ENCODE measurements at places on chromosomes 6 and 20.

DNA sequence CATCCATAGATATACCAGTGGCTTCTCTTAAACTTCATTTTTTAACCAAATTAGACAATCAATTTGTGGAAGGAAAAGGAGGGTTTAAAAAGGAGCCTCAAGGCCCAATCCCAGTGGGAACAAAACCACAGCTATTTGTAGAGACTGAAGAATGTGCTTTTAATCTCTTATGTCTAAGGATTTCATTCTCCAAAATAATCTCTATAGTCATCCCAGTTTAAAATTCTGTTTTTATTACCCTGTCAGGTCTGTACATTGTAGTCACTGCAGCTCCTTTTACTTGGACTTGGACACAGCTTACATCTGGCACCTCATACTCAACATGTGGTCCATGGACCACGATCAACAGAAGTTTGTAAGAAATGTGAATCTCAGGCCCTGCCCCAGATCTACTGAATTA, 152.1 kb upstream of the STMND1 start:
- no peak for DNase-seq

DNA sequence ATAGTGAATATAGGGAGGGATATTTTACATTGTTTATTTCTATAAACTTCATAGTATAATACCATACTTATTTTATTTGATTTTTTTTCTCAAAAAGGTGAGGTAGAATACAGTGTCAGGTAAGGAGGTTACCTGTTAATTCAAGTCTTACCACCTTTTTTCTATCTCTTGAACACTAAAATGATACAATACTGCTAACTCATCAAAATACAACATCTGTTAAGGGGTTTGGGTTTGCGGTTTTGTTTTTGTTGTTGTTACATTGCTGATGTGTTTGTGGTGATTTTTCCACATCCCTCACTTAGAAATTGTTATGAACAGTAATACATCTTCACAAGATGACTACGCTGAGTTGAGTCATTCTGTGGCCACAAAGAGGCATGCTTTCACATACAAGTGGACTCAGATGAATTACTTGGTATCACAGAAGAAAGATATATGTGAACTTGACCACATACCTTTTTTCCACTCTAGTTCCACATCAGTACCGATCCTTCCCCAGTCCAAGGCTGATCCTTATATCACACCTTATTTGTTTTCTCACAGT, 139.4 kb upstream of the ID4 start:
- no peak for DNase-seq

- no peak for DNase-seq
These were observed 904.5 kb upstream of the EPHA7 start for GRCh38 chr6:94323853-94324252.

- DNase-seq, result no peak
These were observed 17.4 kb upstream of the GTSF1L start for GRCh38 chr20:43744151-43744611.

DNA sequence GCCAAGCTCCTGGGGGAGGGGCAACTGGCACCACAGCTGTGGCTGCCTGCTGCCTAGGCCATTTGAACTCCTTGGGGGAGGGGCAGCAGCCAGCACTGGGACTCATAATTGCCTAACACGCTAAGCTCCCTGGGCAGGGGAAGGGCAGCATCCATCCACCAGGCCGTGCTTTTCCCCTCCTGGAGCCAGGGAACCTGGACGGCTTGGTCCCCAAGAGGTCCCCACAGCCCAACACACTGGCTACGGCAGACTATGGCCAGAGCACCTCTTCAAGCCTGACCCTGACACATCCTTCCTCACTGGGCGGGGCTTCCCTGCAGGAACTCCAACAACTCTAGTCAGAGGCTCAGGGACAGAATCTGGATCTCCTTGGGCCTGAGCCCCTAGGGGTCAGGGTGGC, 269.4 kb downstream of the RNF144B start:
- no peak for DNase-seq

DNA sequence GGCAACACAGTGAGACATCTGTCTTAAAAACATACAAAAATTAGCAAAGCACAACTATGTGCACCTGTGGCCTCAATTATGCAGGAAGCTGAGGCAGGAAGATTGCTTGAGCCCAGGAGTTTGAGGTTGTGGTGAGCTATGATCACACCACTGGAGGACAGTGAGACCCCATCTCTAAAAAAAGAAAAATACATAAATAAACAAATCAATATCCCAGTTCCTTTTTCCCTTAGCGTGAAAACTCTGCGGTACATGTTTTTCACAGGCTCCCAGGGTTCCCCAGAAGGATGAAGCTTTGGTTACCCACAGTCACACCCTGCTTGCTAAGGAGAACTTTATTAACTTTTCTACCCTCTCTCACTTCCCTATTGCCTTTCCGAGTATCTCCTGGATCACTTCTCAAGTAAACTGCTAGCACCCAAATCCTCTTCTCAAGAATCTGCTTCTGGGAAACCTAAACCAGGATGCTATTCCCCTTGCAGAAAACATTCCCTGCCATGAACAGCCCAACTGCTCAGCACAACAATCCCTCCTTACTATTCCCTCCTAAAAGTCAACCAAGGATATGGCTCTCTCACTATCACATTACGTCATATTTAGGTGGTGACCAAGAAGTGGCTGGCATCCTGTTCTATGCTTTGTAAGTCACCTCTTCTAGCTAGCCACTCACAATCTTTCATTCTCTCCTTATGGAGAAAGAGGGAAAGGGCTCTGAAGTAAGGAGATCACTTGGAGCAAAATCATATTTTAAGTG, 122.4 kb downstream of the IPCEF1 start:
- DNase-seq, result no peak

DNA sequence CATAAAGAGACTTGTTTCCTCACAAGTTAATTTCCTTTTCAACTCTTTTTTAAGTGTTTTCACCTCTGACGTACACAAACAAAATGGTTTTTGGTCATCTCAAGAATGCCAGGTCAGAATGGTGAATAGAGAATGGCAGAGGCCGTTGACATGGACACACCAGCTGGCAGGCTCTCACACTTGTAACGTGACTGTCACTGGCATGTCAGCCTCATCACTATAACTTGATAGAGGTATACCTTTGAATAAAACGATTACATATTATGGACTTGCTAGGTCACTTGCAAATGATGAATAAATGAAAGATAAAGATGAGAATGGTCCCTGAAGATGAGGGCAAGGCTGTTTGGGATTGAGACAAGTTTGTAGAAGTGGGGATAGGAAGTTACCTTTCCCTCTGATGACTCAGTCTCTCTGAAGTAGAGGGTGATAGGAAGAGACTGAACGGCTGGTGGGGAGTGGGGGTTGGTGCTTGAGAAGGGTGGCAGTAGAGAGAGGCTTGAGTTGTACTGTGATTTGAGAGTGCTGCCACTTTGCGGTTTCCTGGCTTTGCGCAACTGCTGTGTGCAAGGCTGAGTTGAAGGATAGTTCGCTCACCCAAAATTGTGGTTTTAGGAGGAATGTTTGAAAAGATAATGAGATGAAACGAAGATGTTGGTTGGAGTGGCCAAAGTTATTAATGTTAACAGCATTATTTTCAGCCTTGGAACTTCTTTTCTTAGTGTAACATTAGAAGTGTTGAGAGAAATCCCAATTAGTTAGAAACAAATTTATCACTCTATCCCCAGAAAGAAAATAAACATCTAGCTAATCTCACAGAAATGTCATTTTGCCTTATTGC, 30.3 kb downstream of the TBPL1 start:
- no peak for DNase-seq

DNA sequence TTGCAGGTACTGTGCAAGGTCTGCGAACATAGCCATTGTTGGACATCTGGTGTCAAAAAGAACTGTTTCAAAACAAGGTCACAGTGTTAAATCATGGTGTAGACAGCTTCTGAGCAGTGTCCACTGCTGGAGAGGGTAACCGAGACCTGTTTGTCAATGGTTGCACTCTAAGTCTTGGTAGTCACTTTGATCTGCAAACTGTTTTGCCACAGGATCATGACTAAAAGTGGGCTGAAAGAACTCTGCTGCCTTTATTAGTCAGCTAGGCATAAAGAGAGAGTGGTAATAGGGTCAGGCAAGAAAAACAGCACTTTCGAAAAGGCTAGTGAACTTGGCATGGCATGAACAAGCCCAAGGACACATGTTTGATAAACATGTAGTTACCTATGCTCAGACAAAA, 552.3 kb upstream of the CITED2 start:
- DNase-seq, result no peak

- DNase-seq, result no peak
These were observed 16.9 kb upstream of the APMAP start for GRCh38 chr20:25009218-25010145.

DNA sequence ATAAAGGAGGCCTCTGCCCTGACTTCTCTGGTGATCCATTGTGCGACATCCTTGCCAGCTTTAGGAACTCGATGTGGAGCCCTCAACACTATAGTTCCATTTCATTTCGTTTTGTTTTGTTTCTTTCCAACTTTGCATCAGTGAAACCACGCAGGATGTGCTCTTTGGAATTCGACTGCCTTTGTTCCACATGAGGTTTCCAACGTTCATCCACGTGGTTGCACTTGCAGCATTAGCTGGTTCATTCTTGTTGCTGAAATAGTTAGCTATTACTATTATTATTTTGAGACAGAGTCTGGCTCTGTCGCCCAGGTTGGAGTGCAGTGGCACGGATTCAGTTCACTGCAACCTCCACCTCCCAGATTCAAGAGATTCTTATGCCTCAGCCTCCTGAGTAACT, 61.3 kb upstream of the ZNFX1 start:
- no peak for DNase-seq

DNA sequence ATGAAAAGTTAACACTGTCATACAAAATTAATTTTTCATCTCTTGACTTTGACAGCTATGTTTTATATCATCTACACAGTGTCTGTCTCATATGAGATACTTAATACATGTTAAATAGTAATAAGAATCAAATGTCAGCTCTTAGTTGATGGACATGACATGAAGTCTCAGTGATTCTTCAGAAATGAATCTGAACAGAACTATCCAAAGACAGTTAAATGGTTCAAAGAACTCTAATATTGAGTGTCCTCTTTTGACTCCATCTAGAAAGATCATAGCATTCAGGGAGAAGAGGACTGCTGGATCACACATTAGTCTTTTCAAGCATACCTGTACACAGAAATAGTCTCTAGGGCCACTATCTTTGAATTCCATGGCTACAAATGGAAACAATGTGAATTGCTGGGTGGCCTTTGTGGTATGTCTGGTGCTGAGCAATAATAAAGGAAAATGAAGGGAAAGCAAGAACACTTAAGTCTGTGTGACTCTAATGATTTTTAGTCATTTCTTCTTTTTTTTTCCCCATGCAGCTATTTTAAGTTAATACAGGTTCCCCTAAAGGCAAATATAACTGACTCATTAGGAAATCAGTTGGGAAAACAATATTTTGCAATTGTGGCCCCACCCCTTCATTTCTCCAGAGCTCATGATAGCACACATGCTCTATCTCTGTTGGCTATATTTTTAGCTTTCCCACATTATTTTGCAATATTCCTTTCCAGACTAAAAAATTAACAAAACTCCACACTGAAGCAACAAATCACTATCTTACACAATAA, 367.5 kb downstream of the GRIK2 start:
- DNase-seq, result no peak

DNA sequence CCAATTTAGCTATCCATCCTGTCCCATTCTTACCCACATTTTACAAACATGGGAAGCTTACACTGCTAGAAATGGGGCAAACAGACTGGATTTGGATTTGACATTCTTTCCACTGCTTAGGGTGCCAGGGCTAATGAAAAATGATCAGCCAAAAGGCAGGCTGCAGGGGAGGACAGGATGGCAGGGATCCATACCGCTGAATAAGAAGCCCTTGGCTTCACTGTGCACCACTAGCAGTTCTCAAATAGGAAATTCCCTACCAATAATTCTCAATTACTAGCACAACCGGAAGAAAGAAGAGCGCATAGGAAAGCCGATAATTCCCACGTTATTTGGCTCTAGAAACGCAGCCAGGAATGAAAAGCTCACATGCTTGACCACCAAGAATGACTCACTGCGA, 73.1 kb downstream of the NDUFAF5 start:
- no peak for DNase-seq

- no peak for DNase-seq
These were observed 205.2 kb upstream of the CEP162 start for GRCh38 chr6:84432619-84433018.

GRCh38 chr6:139779988-139780774, 405.7 kb upstream of the CITED2 start:
- no peak for DNase-seq

DNA sequence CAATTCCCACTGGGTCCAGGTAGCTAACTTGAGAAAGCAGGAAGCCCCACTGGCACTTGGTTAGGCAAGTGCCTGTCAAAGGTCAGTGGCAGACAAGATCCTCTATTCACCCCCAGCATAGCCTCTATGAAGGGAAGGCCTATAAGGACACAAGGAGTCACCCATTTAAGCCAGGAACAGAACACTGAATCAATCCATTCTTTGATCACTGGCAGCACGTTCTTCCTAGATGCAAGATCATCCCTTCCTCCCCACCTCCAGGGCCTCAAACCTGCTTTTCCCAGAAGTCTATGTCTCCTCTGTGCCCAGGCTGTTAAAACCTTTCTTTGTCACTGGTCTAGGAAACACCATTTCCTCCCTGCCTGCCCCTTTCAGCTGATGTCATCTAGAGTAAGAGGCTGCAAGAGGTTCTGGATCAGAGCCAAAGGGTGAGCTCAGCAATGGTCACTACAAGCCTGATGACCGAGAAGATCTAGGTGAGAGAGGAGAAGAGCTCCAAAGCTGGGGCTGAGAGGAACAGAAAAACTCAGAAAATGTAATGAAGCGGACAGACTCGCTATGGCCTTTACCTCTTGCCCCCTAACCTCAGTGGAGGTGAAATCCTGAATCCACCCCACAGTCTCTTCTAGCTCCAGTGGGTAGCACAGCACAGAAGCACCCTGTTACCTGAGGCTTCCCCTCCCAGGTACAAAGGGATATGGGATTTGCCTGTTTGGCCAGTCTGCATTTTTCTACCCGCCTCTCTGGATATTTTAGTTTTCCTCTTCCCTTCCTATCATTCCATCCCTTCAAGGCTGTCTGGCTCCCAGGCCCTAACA, 1.8 kb downstream of the GTPBP2 start:
- DNase-seq, result no peak

DNA sequence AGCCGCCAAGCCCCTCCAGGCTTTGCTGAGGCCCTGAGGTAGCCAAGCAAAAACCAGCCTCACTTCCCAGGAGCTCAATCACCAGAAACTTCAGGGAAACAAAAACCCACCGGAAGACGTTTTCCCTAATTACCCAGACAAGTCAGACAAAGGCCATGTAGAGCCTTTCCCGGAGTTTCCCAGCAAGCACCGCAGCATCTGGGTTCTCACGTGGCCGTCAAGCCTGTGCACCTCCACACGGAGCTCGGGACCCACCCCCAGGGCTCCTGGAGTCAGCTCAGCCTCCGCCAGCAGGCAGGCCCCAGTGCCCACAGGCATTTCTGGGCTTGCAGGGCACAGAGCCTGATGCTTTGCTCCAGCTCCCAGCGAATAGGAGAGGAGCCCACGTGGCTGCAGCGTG, 10.1 kb upstream of the MRGBP start:
- DNase-seq, result no peak

All from GM18507 (cell line).